Activated CD4-positive, alpha-beta T cell treated with anti-CD3 and anti-CD28 coated beads, Interleukin-2, amount 50 U/mL, for 1 hour (primary cell): ENCODE measurements at places on chromosomes 6 and 20.

- no peak for DNase-seq
Measured at GRCh38 chr6:13355043-13355945, 27.0 kb upstream of the TBC1D7 start.

GRCh38 chr6:145245119-145245518 lies 490.2 kb downstream of the EPM2A start:
- DNase-seq: no peak

DNA sequence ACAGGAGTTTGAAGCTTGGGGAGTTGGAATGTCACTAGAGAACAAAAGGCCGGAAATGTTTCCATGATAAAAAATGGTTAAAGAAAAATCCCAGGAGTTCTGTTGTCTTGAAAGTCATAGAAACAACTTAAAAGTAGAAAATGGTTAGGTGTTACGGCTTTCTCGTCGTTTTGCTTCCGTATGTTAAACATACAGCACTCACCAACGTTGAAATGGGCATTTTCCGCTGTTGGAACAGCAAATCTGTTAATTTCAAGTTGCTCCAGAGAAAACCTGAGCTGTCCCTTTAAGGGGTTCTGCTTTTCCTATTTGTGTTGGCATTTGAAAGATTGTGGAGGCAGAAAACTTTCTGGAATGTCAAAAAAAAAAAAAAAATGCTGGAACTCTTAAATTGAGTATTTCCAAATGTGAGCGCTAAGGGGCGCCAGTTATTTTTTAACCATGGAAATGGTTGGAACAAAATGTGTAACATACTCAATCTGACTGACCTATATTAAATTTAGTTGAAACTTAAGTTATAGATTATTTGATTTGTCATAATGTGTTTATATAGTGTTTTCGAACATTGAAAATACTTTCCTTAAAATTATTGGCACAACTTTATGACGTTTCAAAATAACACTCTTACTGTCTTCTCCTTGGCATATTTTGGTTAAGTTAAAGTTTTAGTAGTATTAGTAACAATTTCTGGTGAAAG lies 2.2 kb downstream of the QKI start:
- peak; percentile 28 for DNase-seq

- DNase-seq: no peak
Measured at GRCh38 chr20:53995949-53996348, 74.4 kb downstream of the BCAS1 start.

- no peak for DNase-seq
Measured at GRCh38 chr6:69349771-69350170, 447.0 kb downstream of the LMBRD1 start.

DNA sequence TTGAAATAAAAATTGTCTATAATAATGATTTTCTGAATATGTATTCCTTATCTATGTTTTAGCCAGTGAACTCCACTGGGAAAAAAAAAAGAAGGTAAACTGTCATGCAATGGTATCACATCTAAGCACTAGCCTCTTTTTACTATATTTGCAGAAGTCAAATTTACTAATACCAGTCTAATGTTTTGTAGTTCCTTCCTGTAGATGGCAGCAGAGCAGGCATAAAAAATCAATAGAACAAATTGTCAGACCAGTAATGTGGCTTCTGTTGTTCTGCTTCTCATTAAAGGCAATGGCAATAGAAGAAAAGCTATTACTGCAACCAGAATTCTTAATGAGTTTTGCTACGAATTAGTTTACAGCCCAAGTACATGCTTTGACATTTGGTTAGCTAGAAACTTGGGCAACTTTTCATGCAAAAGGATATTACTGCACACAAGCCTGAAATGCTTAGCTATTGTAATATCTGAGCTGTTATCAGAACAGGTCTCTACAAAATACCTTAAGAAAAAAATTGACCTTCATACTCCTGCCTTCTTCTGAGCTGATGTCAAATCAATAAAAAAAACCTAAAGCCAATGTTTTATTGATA lies 476.9 kb downstream of the KHDRBS2 start:
- DNase-seq: no peak

DNA sequence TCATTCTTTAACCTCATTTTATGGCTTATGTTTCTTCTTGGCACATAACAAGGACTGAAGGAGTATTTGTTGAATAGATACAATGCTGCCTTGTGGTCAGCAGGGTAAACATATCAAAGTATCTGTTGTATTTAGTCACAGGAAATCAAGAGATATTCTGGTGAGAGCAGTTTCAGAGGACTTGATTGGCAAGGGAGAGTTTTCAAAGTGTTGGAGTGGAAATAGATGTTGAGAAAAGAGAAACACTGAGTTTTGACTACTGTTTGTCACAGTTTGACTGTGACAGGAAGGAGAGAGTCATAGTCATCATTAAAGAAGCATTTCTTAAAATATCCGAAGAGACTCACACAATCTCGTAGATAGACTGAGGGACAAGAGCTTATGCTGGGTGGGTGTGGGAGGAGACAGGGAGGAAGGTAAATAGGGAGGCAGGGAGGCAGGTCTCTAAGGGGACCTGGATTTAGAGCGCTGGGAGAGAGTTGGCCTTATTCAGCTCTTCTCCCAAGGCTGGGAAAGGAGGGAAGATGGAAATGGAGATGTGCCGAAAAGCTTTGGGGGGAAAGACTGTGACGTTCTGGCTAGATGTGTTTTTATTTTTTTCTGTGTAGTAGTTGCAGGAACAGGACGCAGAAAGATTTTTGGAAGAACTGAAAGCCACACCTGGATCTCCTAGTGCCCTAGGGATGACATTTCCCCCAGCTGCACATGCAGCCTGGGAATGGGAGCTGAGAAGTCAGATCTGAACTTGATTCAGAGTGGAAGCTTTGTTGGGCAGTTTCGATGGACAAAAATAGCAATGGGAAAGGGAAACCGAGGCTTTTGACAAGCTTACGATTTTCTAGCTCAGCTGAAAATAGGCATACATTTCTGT lies 65.0 kb upstream of the IFNGR1 start:
- no peak for DNase-seq

- no peak for DNase-seq
Measured at GRCh38 chr6:77502981-77503380, 39.7 kb upstream of the HTR1B start.

DNA sequence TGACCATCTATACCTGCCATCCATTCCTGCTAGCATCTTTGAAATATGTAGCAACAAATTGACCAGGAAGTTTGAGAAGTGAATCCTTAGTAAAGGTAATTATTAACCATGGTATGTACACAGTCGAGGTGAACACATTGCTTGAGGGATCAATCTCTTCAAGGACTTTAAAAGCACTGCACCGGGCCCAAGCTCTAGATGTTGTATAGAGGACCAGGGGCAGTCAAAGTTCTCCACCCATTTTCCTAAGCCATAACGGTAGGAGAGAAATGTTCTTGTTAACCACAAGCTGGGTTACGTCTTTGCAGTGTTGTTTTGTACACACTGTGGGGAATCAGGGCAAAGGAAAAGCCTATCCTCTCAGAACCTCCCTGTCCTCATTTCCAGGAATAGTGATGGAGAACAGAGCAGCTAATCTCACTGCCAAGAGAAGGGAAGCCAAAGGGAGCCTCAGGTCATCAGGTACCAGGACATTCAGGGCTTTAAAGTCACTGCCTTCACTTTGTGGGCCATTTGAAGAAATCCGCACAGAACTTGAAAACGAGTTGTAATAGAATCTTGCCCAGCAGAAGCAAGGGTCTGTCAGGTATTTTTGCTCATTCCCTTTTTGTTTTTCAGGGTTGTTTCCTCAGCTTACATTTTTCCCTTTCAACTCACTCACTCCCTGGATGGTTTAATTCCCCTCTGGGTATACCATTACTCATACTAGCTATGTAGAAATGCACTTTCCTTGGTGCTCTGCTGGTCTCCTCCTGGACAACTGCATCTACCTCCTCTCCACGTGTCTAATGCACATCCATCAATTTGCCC lies 5.3 kb upstream of the PM20D2 start:
- no peak for DNase-seq

DNA sequence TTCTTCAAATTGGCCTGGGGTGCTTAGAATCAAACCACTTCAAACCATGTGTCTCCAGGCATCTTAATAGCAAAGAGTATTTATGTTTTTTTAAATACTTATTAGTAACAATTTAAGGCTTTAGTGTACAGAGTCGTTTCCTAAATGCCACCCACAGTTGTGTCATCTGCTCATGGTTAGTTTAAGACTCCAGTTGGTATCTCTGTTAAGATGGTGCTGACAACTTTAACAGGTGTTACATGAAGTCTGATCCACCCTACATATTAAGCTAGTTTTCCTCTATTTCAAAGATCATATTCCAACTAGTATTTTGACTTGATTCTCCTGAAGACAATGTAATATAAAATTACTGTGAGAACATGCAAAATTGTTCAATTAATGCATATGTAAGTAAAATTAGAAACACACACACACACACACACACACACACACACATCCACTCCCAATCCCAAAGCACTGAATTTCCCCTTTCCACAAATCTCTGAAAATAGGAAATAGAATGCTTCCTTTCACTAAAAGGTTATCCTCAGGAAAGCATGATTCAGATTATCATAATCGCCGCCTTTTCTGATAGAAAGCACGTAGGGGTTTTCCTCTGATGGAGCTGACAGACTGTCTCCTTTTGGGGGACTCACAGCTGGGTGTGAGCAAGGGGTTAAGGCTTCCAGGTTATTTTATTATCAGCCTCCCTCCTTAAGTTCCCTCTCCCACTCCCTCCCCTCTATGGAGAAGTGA lies 10.5 kb downstream of the CNKSR3 start:
- DNase-seq: no peak

GRCh38 chr6:124355146-124355545 lies 551.5 kb downstream of the NKAIN2 start:
- DNase-seq: no peak

- no peak for DNase-seq
Measured at GRCh38 chr20:46784436-46785127, 75.1 kb downstream of the SLC2A10 start.

- DNase-seq: no peak
Measured at GRCh38 chr6:139962654-139963347, 588.4 kb upstream of the CITED2 start.

- no peak for DNase-seq
Measured at GRCh38 chr6:2782825-2783187, 17.6 kb downstream of the WRNIP1 start.

- DNase-seq: no peak
Measured at GRCh38 chr6:160510199-160510598, 153.9 kb downstream of the LPA start.

GRCh38 chr20:41497186-41497895 lies 120.8 kb downstream of the CHD6 start:
- DNase-seq: no peak
